Left kidney (tissue), 8 donors: ENCODE measurements at places on chromosomes 5 and 9.

- no peak for DNase-seq
Measured at GRCh38 chr5:68225188-68225910, 9.8 kb downstream of the PIK3R1 start.

DNA sequence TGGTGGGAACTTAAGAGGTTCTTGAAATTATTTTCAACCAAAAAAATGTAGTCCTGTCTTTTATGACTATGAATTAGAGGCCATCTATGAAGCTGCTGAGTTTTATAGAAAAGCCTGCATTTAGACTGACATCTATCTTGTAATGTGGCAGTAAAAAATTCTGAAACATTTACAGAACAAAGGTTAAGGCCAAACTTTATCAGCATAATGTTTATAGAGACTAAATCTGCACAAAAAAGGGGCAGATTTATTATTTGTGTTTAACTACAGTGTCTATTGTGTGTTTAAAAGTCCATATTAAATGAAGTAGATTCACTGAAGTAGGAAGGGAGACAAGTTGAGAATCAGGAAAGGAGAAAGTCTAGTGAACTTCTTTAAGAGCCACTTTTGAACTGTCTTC lies 37.3 kb upstream of the ANKRD34B start:
- DNase-seq, result no peak

DNA sequence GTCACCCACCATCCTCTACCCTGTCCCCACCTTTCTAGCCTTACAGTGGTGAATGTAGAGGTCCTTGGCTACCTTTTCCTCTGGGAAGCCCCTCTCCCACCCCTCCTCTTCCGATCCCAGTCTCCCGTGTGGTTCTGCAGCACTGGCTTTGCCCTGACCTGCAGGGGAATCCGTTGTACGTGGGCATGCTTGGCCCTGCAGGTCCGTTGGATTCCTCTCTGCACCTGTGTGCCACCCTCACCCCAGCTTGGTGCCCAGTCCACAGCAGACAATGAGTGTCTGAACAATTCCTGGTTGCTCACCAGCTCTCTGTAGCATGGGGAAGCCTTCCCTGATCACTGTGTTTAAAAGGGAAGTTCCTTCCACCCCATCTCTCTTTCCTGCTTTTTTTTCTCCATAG lies 185.1 kb downstream of the PAX5 start:
- no peak for DNase-seq

- DNase-seq, result no peak
Measured at GRCh38 chr5:44714871-44715561, 93.7 kb upstream of the MRPS30 start.

GRCh38 chr5:61132559-61132958 lies 29.7 kb downstream of the SMIM15 start:
- DNase-seq, result no peak

- no peak for DNase-seq
Measured at GRCh38 chr5:14600846-14601245, 19.3 kb downstream of the OTULINL start.

- no peak for DNase-seq
Measured at GRCh38 chr9:95666096-95666784, 149.5 kb upstream of the PTCH1 start.

DNA sequence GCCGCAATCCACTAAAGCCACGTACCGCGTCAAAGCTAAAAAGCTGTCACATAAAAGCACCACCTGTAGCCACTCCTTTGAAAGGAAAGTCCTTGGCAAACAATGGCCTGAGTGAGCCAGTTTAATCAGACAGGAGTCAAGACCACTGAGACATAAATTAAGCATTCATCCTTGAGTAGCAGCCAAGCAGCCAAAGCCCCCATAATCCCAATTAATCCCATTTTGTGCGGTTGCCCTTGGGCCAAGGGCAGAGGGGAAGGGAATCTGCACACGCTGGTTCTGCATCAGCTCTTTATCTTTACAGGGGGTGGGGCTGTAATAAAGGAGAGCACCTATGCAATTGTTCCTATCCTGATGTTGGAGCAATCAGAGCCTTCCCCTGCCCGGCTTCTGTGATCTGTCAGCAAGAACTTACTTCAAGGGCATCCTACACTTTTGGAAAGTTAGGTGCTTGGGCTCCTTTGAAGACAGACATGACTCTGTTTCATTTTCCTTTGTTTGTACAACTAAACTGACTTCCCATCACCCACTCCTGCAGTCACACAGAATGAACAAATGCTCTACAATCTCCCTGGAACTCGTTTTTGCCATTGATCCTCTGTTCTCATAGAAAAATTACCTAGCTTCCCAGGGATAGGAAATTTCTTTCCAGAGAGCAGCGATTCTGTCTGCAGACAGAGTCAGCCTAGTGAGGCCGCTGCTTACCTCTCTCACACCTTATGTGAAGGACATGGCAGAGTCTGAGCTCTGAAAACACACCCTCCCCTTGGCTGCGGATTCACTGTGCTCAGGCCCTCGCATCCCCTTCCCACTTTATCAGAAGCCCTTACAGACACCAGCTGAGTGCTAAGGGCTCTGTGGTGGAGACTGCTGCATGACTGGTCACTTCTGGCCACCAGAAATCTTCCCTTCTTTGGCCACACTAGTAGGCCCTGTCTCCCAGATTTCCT lies 116.2 kb upstream of the TBCA start:
- no peak for DNase-seq
